DMS79 treated with DMSO at 0.1 percent for 48 hours (cell line): ENCODE measurements at places on chromosomes 12 and 14.

- no peak for DNase-seq
Measured at GRCh38 chr14:82345184-82345583, 811.5 kb upstream of the SEL1L start.

- no peak for DNase-seq
Measured at GRCh38 chr12:130961921-130962451, 8.3 kb downstream of the ADGRD1 start.

GRCh38 chr12:117120787-117121186 lies 21.6 kb upstream of the TESC start:
- DNase-seq, result peak; percentile 91

GRCh38 chr12:98127336-98127679 lies 388.1 kb upstream of the TMPO start:
- DNase-seq, result no peak

- no peak for DNase-seq
Measured at GRCh38 chr12:107669946-107670345, 15.7 kb upstream of the PWP1 start.

DNA sequence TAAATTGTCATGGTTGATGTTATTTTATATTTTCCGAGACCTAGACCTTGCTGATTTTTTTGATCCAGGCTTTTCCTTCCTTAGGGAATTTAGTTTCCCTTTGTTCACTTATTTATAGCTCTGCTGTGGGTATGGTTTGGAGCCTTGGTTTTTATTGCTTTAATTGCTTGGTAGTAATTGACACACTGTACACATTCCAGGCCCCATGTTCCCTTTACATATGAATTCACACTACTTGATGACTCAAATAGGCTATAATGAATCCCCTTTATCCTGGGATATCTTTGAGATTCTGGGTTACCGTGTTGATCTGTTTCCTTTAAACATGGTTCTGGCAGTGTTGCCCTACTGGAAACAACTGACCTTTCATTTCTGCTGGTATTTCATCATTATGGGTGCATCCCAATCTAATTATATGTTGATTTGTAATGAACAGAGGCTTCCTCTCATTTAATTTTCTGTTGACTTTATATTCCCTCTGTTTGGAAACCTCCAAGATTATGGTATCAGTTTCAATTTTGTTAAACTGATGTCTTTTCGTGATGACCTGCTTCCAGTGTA lies 424.0 kb downstream of the RAD51B start:
- DNase-seq, result no peak

DNA sequence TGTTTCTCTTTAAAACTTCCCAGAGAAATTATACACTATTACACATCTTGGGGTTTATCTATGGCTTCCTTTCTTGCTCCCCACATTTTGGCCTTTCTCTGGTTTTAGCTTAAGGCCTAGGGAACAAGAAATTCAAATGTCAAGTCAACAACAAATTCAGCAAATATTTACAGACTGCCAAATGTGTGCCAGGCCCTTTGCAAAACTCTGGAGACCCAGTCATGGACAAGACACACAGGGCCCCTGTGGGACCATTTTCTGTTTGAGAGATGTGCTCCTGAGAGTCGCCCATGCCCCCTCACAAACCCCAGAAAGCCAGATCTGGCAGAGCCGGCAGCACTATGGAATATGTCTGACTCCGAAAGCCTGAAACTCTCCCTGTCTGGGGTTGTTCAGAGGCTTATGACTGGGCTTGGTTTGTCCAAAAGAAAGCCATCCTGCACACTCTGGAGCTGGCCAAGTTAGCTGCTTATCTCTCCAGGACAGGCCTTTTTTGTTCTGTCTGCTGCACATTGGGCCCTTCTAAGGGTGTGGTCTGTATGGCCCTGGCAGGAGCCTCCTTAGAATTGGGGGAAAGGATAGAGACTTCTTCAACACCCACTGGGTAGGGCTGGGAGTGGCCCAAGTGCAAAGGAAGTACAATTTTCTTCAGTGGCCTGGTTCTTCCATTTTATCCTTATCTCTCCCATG lies 1.1 kb upstream of the KRT3 start:
- no peak for DNase-seq

- no peak for DNase-seq
Measured at GRCh38 chr12:130838284-130838950, 633 bp downstream of the STX2 start.

DNA sequence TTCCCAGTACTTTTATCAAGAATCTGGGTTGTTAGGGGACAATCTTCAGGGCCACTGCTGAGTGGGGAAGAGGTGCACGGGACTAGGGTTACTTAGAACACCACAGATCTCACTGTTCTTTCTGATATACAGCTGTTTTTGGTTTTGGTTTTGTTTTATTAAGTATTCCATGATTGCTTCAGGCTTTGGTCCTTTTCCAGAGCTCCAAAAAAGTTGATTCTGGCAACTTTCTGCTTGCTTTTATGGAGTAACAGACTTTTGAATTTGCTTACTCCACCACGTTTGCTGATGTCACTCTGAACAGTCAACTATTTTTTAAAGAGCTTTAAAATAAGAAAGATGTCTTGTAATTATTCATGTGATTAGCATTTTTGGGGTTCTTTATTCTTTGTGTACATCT lies 368.1 kb upstream of the FOXG1 start:
- DNase-seq, result no peak

- DNase-seq, result no peak
Measured at GRCh38 chr12:123914726-123915333, 57.8 kb downstream of the CCDC92 start.

GRCh38 chr12:133234971-133235370 lies 706 bp downstream of the ANHX start:
- no peak for DNase-seq

- DNase-seq, result no peak
Measured at GRCh38 chr12:108187831-108188230, 58.7 kb downstream of the WSCD2 start.

DNA sequence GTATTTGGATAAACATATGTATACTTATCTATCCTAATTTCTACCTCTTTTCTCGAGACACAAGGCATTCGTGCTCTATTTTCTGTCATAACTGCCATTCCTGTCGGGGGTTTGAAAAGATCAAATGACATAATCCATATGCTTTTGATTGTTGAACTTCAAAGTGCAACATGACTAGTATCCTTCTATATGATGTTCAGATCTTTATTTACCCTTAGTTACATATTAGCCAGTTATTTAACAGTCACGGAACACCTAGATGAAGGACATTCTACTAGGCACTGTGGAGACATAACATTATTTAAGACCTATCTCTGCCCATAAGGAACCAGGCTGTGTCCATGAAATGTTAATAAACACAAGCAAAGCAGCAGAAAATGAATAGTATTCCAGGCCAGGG lies 11.2 kb upstream of the GRIN2B start:
- no peak for DNase-seq

- DNase-seq, result no peak
Measured at GRCh38 chr12:60205500-60205899, 609.7 kb downstream of the SLC16A7 start.
